ENCODE measurements at places on chromosomes 7 and 10.

DNA sequence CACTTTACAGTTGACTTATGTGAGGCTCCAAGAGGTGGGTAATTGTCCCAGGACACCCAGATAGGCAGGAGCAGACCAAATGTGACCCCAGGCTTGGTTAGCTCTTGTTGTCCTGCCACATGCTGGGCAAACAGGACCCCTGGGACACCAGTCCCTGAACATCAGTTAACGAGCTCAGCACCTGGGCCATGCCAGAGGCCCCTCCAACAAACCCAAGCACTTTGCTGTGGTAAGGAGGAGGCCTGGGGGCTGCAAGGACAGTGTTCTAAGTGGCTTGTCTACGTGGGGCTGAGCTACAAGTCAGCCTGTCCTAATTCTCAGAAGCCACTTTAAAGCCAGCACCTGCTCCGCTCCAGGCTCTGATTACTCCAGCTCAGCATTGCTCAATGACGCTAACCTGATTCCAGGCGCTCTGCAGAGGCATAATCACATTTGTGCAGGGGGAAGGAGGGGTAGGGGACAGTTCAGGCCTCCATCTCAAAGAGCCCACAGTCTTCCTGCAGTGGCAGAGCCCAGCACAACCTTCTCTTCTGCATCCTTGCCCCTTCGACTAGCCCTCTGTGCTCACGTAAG is 57.2 kb downstream of the DDC start:
- DNase-seq: no peak

- no peak for DNase-seq
Measured at GRCh38 chr10:78515038-78515872, 481.6 kb downstream of the RPS24 start.

- DNase-seq: no peak
Measured at GRCh38 chr10:70617798-70618568, 15.4 kb upstream of the PRF1 start.

- no peak for DNase-seq
Measured at GRCh38 chr7:139232377-139232717, 1.3 kb downstream of the UBN2 start.

DNA sequence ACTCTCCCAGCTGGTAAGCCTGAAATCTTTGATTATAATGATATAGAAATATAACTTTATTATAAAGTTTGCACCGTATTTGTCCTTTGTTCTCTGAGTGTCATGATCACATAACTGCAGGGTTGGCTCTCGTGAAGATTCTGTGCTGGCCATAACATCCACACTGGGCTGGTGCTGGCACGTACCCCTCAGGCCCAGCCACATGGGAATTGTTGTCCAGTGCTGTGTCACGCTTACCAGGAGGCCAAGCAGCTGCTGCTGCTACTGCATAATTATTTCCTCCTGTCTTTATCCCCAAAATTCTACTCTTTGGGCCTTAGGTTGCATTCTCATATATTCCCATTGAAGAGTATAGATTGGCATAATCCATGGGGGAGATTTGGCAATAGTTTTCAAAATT is 20.8 kb upstream of the UCN3 start:
- no peak for DNase-seq

DNA sequence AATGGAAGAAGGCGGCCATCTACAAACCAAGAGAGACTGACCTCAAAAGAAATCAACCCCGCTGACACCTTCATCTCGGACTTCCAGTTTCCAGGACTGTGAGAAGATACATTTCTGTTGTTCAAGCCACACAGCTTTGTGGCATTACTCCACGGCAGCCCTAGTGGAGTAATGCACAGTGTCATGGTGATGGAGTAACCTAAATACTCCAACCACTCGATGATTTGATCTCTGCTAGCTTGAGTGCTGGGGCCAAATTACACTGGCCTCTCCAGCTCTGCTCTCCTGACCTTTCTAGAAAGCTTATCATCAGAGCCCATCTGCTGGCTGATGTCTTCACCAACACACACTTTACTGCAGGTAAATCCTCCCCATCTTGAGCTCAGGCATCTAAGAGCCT is 52.2 kb downstream of the GALNT17 start:
- DNase-seq: no peak

DNA sequence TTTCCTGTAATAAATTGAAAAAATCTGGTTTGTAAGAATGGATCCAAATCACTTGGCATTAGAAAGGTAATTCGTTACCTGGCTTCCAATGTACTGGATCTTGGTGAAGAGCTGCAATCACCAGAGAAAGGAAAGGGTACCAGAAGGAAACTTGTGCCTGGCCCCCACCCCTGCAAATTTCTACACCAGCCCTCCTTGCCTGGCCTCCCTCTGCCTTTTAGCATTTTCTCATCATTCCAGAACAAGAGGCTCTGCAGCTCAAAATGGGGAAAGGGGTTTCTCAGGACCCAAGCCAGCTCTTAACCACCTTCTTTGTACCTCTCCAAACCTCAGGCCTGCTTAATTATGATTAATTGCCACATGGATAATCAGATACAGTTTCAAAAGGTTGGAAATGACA is 612.8 kb upstream of the MGMT start:
- no peak for DNase-seq

DNA sequence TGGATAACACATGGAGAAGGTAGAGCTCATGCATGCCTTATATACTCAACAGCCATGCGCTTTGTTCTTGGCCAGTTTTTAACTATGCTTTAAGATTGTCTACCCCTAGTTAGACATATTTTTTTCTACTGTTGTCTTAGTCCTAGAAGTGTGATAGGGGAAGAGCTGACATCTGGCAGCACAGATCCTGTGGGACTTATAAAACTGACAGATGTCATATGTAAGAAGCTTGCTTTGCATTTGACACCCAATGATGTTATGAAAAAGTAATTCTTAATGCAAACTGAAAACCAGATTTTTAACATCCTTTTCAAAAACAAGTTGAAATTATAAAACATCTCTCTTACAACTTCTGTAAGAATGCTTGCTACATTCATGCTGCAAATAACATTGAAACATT is 715.9 kb upstream of the LRRN3 start:
- no peak for DNase-seq

- no peak for DNase-seq
Measured at GRCh38 chr10:90042075-90042474, 340.7 kb downstream of the KIF20B start.

- DNase-seq: no peak
Measured at GRCh38 chr7:67644151-67644550, 647.5 kb downstream of the TYW1 start.

DNA sequence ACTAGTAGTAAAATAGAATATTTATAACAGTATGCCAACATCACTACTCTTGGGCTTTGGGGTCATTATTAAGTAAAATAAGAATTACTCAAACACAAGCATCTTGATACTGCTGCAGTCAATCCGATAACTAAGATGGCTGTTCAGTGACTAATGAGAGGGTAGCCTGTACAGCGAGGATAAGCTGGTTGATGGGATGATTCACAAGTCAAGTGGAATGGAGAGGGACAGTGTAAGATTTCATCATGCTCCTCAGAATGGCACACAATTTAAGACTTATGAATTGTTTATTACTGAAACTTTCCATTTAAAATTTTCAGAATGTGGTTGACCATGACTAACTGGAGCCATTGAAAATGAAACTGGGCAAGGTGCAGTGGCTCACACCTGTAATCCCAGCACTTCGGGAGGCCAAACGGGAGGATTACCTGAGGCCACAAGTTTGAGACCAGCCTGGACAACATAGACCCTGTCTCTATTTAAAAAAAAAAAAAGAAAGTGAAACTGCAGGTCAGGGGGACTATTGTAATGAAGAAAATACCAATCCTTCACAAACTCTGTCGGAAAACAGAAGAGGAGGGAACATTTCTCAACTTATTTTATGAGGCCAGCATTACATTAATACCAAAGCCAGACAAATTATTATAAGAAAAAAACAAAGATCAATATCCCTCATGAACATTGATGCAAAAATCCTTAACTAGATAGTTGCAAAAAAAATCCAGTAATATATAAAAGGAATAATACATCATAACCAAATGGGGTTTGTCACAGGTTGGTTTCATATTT is 11.2 kb downstream of the AVL9 start:
- no peak for DNase-seq

GRCh38 chr7:110075450-110075849 is 1015.5 kb upstream of the LRRN3 start:
- DNase-seq: no peak

DNA sequence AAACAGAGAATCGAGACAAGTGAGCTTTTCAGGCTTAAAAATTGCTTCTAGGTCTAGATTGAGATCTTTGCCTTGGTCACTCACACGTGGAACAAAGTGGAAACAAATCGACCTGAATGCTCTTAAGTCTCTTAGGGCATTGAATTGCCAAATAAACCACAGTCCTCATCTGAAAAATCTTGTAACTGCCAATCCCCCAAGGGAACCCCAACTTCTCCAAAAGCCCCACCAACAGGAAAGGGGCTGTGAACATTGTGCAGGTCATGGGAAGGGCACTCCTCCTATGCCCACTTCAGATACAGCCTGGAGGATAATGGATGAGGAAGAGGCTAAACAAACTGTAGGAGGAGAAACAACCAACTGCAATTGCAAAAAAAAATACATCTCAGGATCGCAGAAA is 91.3 kb downstream of the DGKI start:
- DNase-seq: no peak

GRCh38 chr7:96819111-96819700 is 109.6 kb upstream of the SEM1 start:
- DNase-seq: no peak

- DNase-seq: no peak
Measured at GRCh38 chr7:132113536-132114371, 462.5 kb downstream of the PLXNA4 start.

DNA sequence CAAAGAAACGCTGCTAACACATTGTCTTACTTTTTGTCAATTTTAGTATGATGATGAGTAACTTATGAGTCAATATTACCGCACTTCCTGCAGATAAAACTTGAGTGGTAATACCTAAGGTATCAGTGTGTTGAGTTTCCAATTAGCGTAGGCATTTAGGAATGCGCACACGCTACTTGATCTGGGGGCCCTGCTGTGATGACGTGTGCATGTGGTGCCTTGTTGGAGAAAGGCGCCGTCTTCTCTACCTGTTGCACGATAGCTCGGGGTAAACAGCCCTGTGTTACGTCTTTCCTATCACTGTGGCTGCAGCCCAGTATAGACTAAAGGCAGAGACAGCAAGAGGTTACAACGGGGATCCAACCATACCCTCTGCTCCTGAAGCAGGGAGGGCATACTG is 476.8 kb upstream of the ADARB2 start:
- DNase-seq: no peak

DNA sequence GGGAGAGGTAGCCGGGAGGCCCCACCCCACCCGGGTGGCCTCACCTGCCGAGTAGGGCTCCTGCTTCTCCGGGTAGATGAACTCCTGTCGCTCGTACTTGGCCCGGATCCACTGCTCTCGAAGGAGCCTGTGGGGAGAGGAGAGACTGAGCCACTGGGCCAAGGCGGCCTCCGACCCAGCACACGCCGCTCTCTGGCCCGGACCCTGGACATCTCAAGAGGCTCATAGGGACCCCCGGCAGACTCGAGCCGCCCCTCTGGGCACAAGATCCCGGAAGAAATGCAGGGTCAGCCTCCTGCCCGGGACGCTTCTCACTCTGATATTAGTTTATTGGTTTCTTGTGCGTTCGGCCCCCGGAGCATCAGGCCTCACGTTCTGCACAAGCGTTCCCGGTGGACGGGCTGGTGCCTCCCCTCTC is 34.5 kb downstream of the ADAP1 start:
- DNase-seq: no peak

GRCh38 chr7:80017101-80017698 is 117.4 kb upstream of the GNAI1 start:
- no peak for DNase-seq

GRCh38 chr7:27873981-27874957 is 134.3 kb downstream of the TAX1BP1 start:
- DNase-seq: peak; percentile 88

DNA sequence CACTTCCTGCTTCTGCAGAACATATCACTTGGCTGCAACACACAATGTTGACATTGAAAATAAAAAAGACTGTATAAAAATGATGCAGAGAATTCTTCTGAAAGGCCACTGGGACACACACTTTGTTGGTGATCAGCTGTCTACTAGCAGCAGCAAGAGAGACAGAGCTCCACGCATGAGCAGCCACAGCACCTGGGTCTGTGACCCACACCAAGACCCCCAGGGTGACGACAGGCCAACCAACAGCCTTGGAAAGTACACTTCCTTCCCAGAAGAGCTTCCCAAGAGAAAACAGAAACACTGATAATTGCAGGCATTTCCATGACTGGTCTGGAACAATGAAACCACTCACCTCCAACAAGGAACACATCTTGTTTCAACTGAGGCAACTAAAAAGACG is 239.0 kb downstream of the DIP2C start:
- no peak for DNase-seq

DNA sequence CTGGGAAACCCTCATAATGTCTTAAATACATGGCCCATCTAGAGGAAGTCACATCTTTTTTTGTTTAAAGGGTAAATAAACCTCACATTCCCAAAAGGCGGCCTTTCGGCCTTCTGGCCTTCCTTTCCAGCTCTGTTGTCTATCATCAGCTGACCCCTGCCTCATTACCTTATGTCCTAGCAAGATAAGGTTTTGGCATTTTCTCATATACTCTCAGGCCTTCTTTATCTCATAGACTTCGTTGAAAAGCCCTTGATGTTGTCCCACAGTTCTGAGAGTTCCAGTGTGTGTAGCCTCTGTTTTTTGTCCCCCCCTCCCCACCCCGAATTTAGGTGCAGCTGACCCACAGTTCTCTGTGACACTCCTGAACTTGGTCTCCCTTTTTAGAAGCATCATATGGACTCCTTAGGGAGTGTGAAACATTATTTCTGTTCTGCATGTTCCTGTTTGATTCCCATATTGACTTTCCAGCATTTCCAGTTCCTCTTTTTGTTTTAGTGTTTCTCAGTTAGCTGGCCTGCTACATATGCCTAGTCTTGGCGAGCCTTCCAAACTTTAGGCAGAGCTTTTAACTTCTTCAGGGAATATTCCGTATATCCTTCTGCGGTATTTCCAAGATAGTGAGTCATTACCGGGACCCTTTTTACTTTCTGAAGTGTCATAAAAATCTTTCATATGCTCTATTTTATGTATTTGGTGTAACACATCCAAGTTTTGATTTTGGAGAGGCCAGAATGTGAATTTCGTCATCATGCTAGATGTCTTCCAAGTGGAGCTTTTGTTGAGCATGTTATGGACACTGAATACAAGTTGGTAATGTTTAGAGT is 138.5 kb downstream of the LRRC4 start:
- no peak for DNase-seq
